A549 treated with dexamethasone at 1 μM for 4 hours (cell line): ENCODE measurements at places on chromosomes 6 and 20. TPM values are rescaled to one million over a fixed set of nuclear protein-coding genes. Genes with fewer than 3 reads are reported as not detected.

The SNAP25 gene
- total RNA-seq = 15.3 to 20.7 TPM (median 16.8 TPM) in 5 replicates

The TRIM31 gene
- total RNA-seq = 0.69 to 0.76 TPM (median 0.70 TPM) in 5 replicates

The CRIP3 gene
- total RNA-seq = 0.11 to 0.71 TPM (median 0.28 TPM) in 5 replicates

The IPCEF1 gene
- 0.07 to 0.24 TPM (median 0.11 TPM) in 5 replicates for total RNA-seq

The HLA-E gene
- total RNA-seq = 56.3 to 63.3 TPM (median 57.9 TPM) in 5 replicates

The FAM83B gene
- 0.02 to 0.03 TPM (median 0.02 TPM) in 3 of 5 replicates, not detected in the others for total RNA-seq

The BTN1A1 gene
- not detected in 5 replicates for total RNA-seq

The KIF6 gene
- 0.15 to 0.34 TPM (median 0.23 TPM) in 5 replicates for total RNA-seq
